ENCODE measurements at places on chromosomes 13 and 19.

DNA sequence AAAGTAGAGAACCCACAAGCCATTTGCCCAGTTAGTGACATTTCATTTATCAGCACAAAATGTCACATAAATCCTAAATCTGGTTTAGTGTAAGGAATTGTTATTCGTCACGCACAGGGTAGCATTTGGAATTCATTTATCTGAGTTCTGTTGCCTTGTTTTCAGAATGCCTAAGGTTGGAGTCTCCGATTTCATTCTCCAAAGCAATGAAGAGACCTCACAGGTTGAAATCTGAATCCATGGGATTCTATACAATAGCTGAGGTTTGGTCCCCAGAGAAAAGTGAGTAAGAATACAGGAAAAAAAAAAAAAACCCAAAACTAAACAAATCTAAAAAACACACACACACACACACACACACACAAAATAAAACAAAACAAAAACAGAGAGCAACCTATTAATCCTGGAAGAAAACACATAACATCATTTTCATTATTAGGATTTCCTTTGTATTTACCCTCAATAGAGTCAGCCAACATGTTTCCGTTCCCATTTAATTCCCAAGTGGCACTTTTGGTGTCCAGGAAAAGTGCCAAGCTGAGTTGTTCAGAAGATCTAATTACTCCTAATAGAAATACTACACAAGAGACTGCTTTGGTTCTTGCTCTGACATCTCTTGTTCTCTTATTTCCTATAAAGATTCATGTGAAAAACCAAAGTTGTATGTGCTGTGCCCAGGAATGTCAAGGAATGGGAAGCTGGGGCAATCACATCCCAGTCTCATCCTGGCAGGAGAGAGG, 36.2 kb upstream of the LRCH1 start:
- no peak for DNase-seq
- H3K27me3 ChIP-seq = no peaks in the 10 kb centered on the region
- no peaks in the 10 kb centered on the region for H3K4me1 ChIP-seq
- H3K4me3 ChIP-seq = no peak overlapping the region
- no peak overlapping the region for H3K27ac ChIP-seq
- peaks cover 8% of the 10 kb centered on the region for H3K36me3 ChIP-seq

DNA sequence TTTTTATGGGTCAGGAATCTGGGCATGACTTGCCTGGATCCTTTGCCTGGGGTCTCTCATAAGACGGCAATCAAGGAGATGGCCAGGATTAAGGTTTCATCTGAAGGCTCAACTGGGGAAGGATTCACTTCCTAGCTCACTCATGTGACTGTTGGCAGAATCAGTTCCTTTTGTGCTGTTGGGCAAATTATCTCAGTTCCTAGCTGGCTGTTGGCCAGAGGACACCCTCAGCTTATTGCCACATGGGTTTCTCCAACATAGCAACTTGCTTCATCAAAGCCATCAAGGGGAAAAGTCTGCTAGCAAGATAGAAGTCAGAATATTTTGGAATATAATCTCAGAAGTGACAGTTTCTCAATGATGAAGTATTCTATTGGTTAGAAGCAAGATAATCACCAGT, 12.2 kb upstream of the EVI5L start:
- no peak for DNase-seq
- no peaks in the 10 kb centered on the region for H3K36me3 ChIP-seq
- no peak overlapping the region for H3K4me3 ChIP-seq
- H3K4me1 ChIP-seq = peaks cover 26% of the 10 kb centered on the region
- peaks cover 20% of the 10 kb centered on the region for H3K27me3 ChIP-seq

DNA sequence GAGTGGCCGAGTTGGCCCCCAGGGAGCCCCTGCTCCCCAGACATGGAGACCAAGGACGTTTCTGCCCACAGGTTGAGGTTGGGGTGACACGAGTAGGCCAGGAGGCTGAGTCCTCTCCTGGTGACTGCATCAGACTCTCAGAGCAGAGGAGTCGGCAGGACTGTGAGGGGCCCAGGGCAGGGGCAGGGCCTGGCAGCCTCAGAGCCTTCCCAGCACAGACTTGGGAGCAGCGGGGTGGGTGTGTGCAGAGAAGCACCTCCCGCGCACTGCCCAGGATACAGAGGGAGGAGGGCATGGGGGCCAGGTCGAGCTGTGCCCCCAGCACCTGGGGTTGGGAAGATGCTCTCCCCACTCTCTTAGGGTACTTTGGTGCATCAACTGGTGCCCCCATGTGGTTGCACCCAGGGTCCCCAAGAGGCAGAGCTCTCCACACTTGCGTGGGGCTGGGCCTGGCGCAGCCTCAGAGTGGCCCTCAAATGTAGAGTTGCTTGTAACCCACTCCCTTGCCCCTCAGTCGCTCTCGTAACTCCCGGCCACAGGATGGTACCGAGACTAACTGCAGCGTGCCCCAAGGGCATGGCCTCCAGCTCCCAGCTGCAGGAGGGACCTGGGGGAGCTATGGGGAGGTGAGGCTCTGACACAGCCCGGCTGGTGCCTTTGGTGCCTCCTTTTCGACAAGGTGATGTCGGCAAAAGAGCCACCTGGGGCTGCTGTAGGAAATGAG, 15.9 kb downstream of the TSSK6 start:
- no peak overlapping the region for H3K27ac ChIP-seq
- DNase-seq = no peak
- H3K36me3 ChIP-seq = no peaks in the 10 kb centered on the region
- H3K4me1 ChIP-seq = peaks cover 10% of the 10 kb centered on the region
- no peak overlapping the region for H3K4me3 ChIP-seq

GRCh38 chr19:48755084-48755641, at the start of gene FGF21:
Gene FGF21 (plus strand): TSS chr19:48755524. CDS start chr19:48756237, 713 bp downstream.
- H3K4me1 ChIP-seq = peaks cover 17% of the 10 kb centered on the region
- H3K4me3 ChIP-seq = no peak within 1 kb of the TSS
- peaks cover 44% of the 10 kb centered on the region for H3K27me3 ChIP-seq
- no peak within 1 kb of the TSS for H3K27ac ChIP-seq
- H3K36me3 ChIP-seq = no peaks in the 10 kb centered on the region

DNA sequence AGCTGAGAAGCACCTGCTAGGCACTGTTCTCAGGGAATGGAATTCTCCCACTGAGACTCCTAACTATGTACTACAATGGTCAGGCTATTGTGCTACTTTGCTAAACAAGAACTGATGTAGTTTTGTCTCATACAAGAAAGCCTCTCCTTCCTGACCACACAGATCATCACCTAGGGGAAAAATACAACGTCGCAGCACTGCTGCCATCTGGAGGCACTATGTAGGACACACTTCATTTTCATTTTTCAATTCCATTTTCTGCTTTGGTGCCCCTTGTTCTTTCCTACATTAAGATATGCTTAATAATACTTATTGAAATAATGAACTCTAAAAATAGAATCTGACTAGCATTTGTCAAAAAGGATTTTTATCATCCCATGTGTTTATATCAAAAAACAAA, 21.1 kb downstream of the PROSER1 start:
- no peak overlapping the region for H3K27ac ChIP-seq
- H3K4me1 ChIP-seq = peaks cover 4% of the 10 kb centered on the region
- no peak overlapping the region for H3K4me3 ChIP-seq
- H3K27me3 ChIP-seq = no peaks in the 10 kb centered on the region
- no peak for DNase-seq
